ENCODE measurements at places on chromosomes 2 and 18.

DNA sequence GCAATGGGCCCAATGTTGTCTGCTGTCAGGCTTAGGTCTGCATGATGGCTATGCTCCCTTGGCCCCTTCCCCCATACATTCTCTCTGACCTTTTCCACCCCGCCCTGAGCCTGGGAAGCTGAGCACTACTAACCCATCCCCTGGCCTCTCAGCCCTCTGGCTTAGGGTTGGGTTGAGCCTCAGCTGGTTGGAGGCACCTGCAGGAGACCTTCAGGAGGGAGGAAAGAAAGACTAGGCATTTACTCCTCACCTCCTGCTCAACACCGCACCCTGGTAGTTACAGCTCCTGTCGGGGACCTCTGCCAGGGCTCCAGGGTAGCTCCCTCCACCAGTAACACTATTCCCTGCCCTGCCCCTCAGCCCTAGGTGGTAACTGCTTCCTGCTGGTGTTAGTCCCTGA, 80.5 kb downstream of the GALNT14 start:
- no peak for DNase-seq

DNA sequence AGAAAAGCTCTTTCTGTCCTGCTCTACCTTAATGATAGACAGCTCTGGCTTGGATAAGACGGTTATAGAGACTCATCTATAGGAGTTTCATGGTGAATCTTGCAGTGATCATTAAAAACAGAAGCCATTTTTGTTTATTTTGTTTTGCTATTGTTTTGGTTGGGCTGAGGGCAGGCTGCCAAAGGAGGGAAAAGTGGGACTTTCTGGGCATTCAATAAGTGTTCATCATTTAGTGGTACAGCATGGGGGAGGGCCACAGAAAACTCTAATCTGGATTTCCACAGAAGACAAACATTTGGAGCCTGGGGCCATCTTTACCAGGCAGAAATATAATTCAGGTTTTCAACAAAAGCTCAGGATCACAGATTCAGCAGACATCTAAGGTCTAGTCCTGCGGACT, 62.4 kb upstream of the EFEMP1 start:
- DNase-seq = no peak

- no peak for DNase-seq
Observed at GRCh38 chr18:1779587-1779986, 791.7 kb downstream of the METTL4 start.

DNA sequence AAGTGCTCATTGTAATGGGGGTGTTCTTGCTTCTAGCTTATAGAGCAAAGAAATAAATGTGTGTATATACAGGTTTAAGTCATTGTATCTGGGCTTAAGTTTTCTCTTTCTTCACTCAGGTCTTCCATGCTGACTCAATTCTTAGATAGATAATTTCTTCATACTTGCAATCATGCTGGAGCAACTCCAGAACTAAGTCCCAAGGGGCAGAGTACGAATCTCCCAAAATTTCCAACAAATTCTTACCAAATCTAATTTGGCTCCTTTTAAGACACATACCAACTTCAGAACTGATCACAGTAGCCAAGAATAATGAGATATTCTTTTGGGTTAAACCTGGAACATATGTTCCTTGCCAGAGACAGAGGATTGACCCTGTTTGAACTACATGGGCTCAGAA, 4.3 kb upstream of the SPAG16 start:
- no peak for DNase-seq

DNA sequence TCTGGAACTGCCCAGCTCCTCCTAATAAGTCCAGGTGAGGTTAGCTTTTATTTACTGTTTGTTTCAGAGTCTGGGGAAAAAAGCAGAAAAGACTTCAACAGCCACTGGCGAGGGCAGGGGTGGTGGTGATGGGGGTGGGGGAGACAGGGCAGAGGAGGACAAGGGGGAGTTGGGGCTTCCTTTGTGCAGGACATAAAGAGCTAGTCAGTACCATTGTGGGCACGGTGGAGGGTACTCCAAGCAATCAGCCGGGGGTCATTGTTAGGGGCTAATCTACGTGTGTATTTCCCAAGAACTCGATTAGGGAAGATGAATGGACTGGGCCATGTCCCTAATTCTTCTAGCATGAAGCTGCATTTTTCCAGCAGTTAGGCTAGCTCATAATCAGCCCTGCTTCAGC, 2.8 kb upstream of the RAX start:
- DNase-seq = no peak

DNA sequence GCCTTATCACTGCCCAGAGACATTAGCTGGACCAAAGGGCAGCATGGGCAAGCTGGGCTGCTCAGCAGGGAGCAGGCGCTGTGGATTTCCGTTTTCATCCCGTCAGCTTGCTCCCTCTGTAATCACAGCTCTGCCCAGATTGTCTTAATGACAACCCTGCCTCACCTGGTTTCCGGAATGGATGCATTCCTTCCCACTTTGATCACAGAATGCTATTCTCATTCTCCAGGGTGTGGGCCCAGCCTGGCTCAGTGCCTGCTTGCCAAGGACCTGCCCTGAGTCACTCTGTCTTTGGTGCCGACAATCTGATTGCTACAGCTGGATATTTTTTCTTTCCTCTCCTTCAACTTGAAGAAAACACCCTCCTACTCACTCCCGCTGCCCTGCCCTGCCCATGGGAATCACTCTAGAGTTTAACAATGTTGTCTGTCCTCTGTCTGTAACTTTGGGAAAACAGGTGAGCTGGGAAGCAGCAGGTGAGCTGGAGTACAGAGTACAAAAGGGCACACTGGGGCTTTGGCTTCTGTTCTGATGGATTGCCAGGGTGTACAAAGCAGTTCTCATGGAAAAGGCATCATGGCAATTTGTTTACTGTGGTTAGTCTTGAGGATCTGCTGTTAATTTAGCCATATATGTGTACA, 27.2 kb upstream of the FAM136A start:
- no peak for DNase-seq

Data from KG1 (cell line).